Astrocyte (in vitro differentiated cells and primary cell): ENCODE measurements at places on chromosomes 3 and 15.

DNA sequence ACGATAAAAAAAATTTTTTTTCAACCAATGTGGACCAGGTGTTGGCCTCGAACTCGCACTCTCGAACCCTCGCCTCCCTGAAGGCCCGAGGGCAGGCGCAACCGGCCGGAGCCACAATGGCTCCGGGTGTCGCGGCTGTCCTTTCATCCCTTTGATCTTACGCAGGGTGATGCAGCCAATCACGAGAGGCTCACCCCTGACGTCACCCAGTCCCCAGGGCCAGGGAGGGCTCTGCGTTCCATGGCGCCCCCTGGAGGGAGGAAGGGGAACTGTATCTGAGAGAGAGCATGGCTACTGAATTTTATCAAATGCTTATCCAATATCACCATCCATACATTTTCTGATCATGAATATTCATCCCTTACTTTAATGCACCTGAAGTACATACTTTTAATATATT lies 15.4 kb upstream of the GMNC start:
- no peak for DNase-seq

GRCh38 chr15:72201391-72201921 lies 3.9 kb upstream of the GRAMD2A start:
- DNase-seq: no peak

DNA sequence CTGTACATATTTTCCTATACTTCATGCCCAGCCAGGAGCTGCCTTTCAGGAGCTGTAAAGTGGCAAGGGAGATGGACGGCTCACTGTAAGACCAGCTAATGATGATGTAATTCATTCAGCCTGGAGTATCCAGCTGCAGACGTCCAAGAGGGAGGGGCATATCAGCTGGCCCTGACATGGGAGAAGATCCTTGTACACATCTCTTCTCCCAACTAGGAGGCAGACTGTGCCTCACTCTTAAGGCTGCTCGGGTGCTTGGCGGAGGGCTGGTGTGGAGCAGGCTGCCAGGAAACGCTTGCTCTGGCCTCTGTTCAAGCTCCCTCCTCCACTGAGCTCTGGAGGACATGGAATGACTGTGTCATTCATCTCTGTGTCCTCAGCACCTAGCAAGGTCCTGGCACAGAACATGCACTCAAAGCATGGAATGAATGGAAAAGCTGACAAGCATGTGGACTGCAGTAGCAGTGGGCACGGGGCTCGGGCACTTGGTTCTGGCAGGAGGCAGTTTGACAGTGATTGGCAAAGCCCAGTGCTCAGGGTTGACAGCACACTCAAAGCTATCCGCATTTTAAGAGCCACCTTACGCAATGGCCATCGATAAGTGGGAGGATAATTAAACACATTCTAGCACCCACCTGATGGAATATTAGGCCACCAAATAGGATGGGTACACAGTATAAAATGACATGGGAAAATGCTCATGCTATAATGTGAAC lies 72.4 kb downstream of the TBC1D2B start:
- DNase-seq: peak; percentile 85

- no peak for DNase-seq
Observed at GRCh38 chr3:193389335-193389734, 10.8 kb upstream of the ATP13A5 start.

GRCh38 chr3:173584093-173584837 lies 186.7 kb downstream of the NLGN1 start:
- peak; percentile 37 for DNase-seq

- DNase-seq: peak; percentile 91
Observed at GRCh38 chr15:64443747-64444621, 16.4 kb upstream of the ZNF609 start.

DNA sequence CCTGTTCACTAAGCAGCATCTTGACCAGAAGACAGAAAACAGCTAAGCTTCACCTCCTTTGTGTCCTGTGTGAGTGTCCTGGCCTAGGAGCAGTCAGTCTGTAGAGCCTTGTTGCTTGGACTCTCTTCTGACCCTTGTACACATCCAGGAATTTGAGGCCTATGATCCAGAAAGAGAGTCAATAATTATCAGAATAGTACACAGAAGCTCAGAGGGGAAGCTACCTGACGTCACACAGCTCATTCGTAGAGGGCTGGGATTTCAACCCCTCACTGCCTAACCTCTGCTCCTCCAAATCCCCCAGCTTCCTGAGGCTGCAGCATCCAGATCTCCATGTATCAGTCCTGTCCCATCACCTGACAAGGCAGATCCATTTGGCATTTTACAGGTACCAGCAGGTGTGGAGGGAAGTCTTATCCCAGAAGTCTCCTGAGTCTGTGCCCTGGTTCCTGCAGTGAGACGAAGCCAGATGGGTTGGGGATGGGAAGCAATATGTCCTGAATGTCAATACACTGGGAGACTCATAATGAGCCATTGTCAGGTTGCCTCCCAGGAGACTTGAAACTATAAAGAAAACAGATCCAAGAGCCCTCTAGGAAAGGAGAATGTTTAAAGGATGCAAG lies 203.1 kb downstream of the MINAR1 start:
- DNase-seq: no peak

GRCh38 chr3:155382396-155383042 lies 89.0 kb upstream of the STRIT1 start:
- DNase-seq: peak; percentile 14

GRCh38 chr15:64897345-64897985 lies 14.2 kb upstream of the ANKDD1A start:
- DNase-seq: peak; percentile 51

DNA sequence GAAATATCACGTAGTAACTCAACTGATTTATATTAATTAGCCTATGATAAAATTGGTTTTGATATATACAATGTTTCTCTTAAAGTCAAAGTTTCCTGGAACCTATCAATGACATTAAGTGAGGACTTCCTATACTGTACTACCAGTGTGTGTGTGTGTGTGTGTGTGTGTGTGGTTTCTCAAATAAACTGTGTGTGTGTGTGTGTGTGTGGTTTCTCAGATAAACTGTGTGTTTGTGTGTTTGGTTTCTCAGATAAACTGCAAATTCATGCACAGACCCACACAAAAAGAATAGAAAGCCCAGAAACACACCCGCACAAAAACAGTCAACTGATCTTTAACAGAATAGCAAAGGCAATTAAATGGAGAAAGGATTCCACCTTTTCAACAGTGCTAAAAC lies 14.5 kb upstream of the WDR5B start:
- no peak for DNase-seq

DNA sequence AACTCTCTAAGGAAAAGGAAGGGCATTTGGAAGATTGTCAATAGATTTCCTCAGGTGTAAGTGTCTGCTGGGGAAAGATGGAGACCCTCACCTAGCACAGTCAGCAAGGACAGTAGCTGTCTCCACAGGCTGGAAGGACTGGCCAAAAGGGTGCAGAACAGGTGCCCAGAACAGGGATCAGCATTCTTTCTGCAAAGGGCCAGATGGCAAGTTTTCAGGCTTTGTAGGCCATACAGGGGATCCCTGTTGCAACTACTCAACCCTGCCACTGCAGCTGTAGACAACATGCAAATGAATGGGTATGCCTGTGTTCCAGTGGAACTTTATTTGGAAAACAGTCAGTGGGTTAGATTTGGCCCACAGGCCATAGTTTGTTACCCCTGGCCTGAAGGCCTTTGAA lies 8.1 kb downstream of the AGBL1 start:
- no peak for DNase-seq

DNA sequence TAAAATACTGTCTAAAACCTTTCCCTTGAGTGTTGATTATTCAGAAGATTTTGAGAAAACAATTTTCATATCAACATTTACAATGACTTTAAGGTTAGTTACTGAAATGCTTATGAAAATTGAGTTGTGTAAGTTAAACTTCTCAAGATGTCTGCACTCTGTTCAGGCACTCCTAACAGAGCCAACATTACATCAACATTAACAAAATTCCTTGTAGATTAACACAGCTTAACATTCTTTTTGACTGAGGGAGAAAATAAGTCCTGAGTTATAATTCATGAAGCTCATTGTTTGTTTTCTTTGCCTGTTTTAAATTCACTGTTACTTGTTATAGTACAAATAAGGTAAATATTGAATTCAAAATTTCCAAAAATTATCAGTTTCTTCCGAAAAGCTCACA lies 9.0 kb downstream of the ACKR4 start:
- peak; percentile 74 for DNase-seq

DNA sequence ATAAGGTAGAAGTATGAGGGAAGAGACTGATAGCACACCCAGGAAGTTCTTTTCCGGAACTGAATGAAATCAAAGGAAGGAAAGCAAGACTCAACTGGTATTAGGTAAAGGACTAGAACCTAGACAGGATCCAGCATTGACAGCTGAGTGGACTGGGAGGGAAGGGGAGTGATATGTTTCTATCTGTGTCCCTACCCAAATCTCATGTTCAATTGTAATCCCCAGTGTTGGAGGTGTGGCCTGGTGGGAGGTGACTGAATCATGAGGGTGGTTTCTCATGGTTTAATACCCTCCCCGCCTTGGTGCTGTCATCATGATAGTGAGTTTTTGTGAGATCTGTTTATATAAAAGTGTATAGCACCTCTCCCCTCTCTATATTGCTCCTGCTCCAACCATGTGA lies 415.9 kb upstream of the KCNMB2 start:
- DNase-seq: no peak

DNA sequence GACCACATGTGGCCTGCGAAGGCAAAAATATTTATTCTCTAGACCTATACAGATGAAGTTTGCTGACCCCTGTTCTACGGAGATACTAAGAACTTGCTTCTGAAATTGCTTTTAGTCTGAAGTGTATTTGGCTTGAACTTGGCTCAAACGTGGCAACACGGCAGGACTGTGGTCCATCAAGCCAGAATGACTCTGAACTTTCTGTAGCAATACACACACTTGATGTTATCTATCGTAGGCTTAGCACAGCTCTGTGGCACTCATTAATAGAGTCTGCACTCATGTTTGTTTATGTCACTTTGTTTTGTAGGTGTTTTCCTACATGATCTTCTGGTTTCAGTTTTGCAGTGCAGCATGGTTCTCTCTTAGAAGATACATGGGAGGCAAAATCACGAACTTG lies 298.1 kb downstream of the ADAMTS17 start:
- DNase-seq: no peak

GRCh38 chr3:14345496-14346150 lies 56.8 kb upstream of the SLC6A6 start:
- peak; percentile 18 for DNase-seq

DNA sequence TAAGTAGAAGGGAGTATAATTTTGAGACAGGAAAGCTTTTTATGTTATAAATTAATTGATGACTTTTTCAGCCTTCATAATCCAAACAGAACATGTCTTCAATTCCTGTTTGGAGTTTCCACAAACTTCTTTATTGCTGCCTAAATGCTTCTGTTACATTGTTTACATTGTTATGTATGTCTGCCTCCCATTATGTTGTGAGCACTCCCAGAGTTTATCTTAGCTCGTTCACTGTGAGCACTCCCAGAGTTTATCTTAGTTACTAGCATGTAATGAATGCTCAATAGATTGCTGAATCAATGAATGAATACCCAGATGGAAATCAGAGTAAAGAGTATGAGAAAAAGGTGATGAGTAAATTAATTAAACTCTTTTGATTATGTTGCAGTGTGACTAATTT lies 1178.0 kb downstream of the ROBO1 start:
- DNase-seq: no peak

- peak; percentile 62 for DNase-seq
Observed at GRCh38 chr3:17302774-17303173, 418.0 kb downstream of the PLCL2 start.

- DNase-seq: no peak
Observed at GRCh38 chr15:88987591-88987933, 74.4 kb upstream of the MFGE8 start.

- peak; percentile 32 for DNase-seq
Observed at GRCh38 chr3:63949005-63949404, 36.8 kb upstream of the SCAANT1 start.

- no peak for DNase-seq
Observed at GRCh38 chr3:44835684-44836083, 26.0 kb upstream of the TMEM42 start.

- DNase-seq: no peak
Observed at GRCh38 chr15:35850284-35850683, 304.3 kb upstream of the DPH6 start.

GRCh38 chr3:72523429-72524151 lies 324.7 kb downstream of the SHQ1 start:
- DNase-seq: no peak

GRCh38 chr3:149585401-149585726 lies 72.5 kb downstream of the WWTR1 start:
- peak; percentile 78 for DNase-seq

DNA sequence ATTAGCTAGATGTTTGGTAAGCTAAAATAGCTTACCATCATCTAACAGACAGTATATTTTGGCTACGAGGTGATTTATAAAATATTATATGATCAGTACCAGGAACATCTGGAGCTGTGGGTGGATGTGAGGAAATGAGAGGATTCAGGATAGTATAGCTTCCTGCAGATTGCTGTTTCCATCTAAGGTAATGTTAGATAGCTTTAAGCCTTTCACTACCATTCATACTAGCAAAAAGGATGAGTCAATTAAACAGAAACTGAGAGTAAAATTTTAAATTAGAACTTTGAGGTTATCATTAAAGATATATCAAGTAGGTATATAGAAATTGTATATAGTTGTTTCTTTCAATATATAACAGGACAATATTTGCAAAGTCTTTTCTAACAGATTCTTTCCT lies 8.0 kb downstream of the ZBTB20 start:
- no peak for DNase-seq

DNA sequence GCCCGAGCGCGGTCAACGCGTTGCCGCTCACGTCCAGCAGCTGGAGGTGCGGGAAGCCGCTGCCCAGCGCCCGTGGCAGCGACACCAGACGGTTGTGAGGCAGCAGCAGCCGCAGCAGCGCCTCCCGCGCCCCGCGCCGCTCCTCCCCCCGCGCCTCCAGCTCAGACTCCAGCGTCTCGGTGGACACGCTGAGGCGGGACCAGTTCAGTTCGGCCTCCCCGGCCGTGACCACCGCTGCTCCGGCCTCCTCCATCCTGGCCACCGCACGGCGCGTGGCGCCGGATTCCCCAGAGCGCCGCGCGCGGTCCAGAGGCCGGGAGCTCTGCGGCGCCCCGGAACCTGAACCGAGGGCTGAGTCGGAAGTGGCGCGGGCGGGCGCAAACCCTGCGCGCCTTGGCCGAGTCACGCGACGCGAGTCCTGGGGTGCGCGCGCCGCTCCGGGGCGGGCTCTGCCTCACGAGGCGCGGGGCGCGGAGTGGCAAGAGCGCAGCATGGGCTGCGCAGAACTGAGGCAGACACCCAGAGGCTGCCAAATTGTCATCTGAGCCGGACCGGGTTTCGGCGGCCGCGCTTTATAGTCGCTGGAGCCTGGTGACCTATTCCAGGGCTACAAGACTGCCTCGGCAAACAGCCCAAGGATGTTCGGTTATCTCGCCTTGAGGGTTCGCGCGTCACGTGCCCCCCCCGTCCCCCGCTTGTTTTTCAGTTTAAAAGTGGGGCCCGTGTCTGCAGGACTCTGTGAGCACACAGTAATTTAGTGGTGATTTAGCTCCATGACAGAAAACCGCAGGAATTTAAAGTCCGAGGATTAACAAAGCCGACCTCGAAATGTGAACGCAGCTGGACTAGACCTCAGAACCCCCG lies at the start of gene LRRC58:
LRRC58 (minus strand) TSS at position 364 of the 864 bp plus-strand sequence; CDS start at position 253, 111 bp downstream.
- peak; percentile 83 for DNase-seq
